NCI-H345 (cell line): ENCODE measurements at places on chromosomes 6 and 20.

DNA sequence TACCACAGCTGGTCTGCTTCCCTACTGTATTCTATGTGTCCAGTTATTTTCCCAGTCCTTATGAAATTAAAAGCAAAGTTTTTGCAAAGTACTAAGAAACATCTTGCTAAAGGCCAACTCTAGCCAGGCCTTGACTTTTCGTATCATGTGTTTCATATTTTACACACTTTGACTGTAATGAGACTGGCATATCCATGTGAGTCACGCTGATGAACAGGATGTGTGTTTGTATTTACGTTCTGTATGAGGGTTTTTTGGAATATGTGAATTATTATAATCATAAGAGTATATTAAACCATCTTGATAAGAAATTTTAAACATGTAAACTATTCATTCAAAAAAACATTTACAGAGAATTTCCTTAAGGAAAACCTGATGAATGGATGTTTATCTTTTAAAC is 59.7 kb downstream of the EYA4 start:
- no peak for DNase-seq

DNA sequence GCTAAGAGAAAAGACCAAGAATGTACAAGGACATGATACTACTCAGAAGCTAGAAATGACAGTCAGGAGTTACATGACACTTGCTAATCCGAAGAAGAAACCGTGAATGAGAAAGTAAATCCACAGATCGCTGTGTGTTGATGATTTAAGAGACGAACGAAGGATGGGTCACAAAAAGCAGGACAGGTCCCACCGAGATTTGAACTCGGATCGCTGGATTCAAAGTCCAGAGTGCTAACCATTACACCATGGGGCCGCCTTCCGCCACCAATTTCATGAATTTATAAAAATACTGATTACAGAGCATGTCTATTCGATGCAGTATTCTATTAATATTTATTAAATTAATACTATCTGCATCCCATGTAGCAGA is 54.0 kb upstream of the BTN3A2 start:
- DNase-seq = peak; percentile 9

GRCh38 chr20:59005523-59006166 is 1.4 kb downstream of the CTSZ start:
- no peak for DNase-seq

DNA sequence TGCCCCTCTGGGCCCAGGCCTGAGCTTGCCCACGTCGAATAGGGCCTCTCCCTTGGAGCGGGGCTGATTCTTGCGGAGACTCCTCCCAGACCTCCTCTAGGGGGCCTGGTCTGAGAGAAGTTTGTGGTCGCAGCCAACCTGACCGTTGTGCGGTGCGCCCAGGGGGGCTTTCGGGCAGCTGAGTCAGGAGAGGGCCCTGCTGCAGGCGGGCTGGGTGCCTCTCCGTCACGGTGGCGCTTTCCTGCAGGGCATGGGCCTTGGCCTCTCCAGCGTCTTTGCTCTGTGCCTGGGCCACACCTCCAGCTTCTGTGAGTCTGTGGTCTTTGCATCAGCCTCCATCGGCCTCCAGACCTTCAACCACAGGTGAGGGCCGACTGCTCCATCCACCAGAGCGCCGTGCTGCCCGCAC is 12.9 kb downstream of the SLC17A9 start:
- DNase-seq = no peak

- DNase-seq = no peak
These were observed 1.8 kb upstream of the RBM39 start for GRCh38 chr20:35743693-35744491.
